SJCRH30 (cell line): ENCODE measurements at places on chromosomes 4 and X. TPM values are rescaled to one million over a fixed set of nuclear protein-coding genes. Genes with fewer than 3 reads are reported as not detected.
A peak's percentile ranks its signal among the peaks of the same experiment; 100 is the strongest.

The SYP gene
- total RNA-seq, result 0.10 and 0.45 TPM in 2 replicates

The LONRF3 gene
- total RNA-seq, result 22.3 and 22.9 TPM in 2 replicates

The CSAG2 gene
- total RNA-seq, result not detected in 2 replicates

The MECP2 gene
- 22.0 and 26.2 TPM in 2 replicates for total RNA-seq

- peak; percentile 79 for DNase-seq
- H3K4me3 ChIP-seq, result peak within 1 kb of the TSS; percentile 79
- no peaks in the 10 kb centered on the region for H3K36me3 ChIP-seq
- H3K27ac ChIP-seq, result peak within 1 kb of the TSS; percentile 79
Measured at GRCh38 chr4:104494822-104495559, at the start of gene CXXC4. TSS of gene CXXC4 (minus strand) at chr4:104494894. CDS start at chr4:104491802, 3,092 bp downstream.

- H3K27ac ChIP-seq, result no peak overlapping the region
- peaks cover 7% of the 10 kb centered on the region; the same call in 1 of the 2 replicates for H3K36me3 ChIP-seq
- no peak for DNase-seq
- no peak overlapping the region for H3K4me3 ChIP-seq
Measured at GRCh38 chr4:118783887-118784286, 52.0 kb downstream of the SEC24D start.

DNA sequence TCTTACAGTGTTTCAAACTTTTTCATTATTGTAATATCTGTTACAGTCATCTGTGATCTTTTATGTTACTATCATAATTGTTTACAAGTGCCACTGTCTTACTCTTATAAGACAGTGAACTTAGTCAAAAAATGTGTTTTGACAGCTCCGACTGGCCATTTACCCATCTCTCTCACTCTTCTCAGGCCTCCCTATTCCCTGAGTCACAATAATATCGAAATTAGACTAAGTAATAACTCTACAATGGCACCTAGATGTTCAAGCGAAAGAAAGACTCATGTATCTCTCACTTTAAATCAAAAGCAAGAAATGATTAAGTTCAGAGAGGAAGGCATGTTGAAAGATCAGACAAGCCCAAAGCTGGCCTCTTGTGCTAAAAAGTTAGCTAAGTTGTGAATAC, 184.2 kb downstream of the CDS1 start:
- DNase-seq, result no peak
- peaks cover 73% of the 10 kb centered on the region for H3K36me3 ChIP-seq
- no peaks in the 10 kb centered on the region for H3K27me3 ChIP-seq

DNA sequence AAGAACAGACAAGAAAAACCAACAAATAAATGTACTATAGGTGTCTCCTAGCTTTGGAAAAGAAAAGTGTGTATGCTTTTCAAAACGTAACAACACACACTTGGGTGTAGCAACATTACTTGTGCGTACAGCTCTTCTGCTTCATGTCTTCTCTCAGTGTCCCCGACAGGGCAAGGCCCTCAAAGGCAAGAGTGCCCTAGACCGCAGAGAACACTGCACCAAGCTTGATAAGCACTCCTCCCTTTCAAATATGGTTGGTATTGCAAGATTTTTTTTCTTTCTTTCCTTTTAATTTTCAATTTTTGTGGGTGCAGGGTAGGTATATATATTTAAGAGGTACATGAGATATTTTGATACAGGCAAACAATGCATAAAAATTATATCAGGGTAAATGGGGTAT, 106.8 kb downstream of the EIF4E start:
- no peaks in the 10 kb centered on the region for H3K27me3 ChIP-seq
- H3K27ac ChIP-seq, result no peak overlapping the region
- peaks cover 5% of the 10 kb centered on the region for H3K4me1 ChIP-seq
- DNase-seq, result no peak
- no peak overlapping the region for H3K4me3 ChIP-seq

- no peak for DNase-seq
- 0 out of 2 replicates have a peak, but pooled peaks cover 3% of the 10 kb centered on the region for H3K27me3 ChIP-seq
- H3K36me3 ChIP-seq, result no peaks in the 10 kb centered on the region
- H3K4me1 ChIP-seq, result no peaks in the 10 kb centered on the region
- no peak overlapping the region for H3K4me3 ChIP-seq
Measured at GRCh38 chr4:71828470-71828869, 44.6 kb upstream of the GC start.

DNA sequence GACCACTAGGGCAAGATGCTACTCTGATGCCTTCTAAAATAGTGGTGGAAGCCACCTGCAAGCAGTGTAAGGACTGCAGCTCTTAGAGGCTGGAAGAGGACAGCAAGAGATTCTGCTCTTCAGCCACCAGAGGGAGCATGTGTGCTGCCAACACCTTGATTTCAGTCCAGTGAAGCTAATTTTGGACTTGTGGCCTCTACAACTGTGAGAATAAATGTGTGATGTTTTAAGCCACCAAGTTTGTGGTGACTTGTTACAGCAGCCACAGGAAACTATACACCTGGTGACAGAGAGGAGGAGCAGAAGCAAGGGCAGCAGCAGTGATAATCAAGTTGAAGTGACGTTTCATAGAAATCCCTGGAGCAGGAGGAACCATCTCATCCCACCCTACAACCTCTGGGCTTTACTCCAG, 55.9 kb downstream of the FGFBP1 start:
- H3K4me3 ChIP-seq, result no peak overlapping the region
- H3K36me3 ChIP-seq, result no peaks in the 10 kb centered on the region
- no peaks in the 10 kb centered on the region for H3K4me1 ChIP-seq
- DNase-seq, result peak; percentile 84

DNA sequence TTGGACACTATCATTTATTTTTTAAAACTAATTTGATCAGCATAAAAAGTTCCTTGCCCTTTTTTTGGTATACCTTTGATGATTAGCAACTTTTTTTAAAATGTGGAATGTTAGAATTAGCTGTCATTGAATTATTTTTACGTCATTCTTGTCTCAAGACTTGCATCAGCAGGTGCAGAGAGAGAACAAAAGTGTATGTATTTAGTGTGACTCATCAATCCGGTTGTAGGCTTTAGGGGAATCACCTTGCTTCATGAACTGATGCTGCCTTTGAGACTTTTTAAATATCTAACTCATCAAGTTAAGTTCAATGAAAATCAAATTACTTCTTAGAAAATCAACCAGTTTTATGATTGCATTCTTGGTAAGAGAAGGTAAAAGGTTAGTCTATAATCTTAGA, 125.1 kb downstream of the ARX start:
- DNase-seq, result no peak
- H3K4me3 ChIP-seq, result no peak overlapping the region
- no peak overlapping the region for H3K27ac ChIP-seq
- H3K4me1 ChIP-seq, result no peaks in the 10 kb centered on the region
- no peaks in the 10 kb centered on the region for H3K27me3 ChIP-seq

DNA sequence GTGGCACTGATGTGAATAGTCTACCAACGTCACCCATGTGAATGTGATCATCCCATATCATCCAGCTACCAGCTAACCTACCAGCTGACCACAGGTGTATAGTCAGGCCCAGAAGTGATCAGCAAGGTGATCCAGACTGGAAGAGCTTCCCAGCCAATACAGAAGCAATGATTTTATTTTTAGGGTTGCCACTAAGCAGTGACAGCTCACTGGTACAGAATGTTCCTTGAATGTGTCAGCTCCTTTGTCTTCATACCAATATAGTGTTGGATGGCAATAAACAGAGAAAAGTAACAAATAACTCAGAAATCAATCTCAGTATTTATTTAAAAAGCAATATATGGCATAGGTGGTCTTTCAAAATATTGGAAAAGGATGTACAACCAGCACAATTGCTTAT, 361.8 kb upstream of the CPEB2 start:
- peaks cover 3% of the 10 kb centered on the region; the same call in 1 of the 2 replicates for H3K27me3 ChIP-seq
- H3K27ac ChIP-seq, result no peak overlapping the region
- no peak overlapping the region for H3K4me3 ChIP-seq
- DNase-seq, result no peak
- H3K36me3 ChIP-seq, result no peaks in the 10 kb centered on the region
- H3K4me1 ChIP-seq, result no peaks in the 10 kb centered on the region
